ENCODE measurements at places on chromosomes 1 and 21.
A peak's percentile ranks its signal among the peaks of the same experiment; 100 is the strongest.

DNA sequence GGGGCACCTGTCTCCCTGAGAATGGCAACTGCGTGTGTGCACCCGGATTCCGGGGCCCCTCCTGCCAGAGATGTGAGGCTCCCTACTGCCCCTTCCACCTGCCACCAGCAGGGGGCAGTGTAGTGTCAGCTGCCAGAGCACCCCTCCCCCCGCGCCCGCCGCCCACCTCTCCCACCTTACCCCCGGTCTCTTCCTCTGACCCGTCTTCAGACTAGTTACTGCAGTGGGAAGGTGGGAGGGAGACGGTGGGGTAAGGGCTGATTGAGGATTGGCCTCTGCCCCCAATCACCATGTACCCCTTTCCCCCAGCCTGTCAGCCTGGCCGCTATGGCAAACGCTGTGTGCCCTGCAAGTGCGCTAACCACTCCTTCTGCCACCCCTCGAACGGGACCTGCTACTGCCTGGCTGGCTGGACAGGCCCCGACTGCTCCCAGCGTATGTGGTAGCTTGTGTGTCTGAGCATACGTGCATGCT is 10.1 kb upstream of the LRRC71 start:
- peak; percentile 68 for DNase-seq

DNA sequence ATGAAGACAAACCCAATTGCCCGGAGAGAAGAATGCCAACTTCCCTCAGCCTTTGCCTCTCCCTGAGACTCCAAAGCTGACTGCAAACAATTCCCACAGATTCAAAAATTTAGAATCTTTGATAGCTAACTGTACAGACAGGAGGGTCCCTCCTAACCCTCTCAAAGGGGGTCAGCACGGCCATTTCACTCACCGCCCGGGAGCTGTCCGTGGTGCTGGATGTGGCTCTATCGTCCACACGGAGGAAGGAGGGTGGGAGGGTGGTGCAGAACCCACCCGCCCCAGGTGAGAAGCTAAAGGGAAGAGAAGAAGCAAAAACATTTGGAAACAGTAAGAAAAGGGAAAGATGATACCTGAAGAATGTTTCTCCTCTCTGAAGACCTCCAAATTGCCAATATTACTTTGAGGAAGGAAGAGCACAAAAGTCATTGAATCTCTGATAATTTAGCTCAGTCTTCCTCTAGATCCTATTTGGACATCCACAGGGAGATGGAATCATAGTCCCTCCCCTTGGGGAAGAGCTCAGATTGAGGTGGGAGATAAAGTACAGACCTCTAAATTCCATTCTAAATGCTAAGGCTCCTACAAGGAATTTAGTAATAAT is 45.6 kb downstream of the RHBG start:
- peak; percentile 61 for DNase-seq

- no peak for DNase-seq
These were observed 58.9 kb downstream of the MAP3K7CL start for GRCh38 chr21:29189353-29189752.

GRCh38 chr1:90417126-90417525 is 300.0 kb downstream of the BARHL2 start:
- DNase-seq, result no peak

- no peak for DNase-seq
These were observed 94.7 kb upstream of the SLC25A33 start for GRCh38 chr1:9444532-9444931.

- no peak for DNase-seq
These were observed 26.6 kb downstream of the TMEM51 start for GRCh38 chr1:15180189-15180588.

- DNase-seq, result no peak
These were observed 437.6 kb downstream of the PRDM2 start for GRCh38 chr1:14137411-14138134.

DNA sequence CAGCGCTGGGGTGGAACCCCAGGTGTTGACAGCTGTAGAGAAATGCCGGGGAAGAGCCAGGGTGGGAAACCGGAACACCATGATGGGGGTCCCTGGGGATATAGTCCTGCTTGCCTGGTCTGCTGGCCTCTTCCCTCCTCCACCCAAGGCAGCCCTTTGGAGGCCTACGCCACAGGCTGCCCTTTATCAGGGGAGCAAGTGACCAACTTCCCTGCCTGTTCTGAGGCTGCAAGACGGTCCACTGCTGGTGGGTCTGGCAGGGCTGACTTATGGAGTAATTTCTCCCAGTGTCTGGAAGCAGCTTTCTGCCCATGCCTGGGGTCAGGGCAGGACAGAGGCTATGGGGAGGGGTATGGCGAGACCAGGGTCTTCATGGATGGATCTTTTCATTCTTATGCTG is 50.8 kb upstream of the EDN2 start:
- no peak for DNase-seq

Data from hematopoietic multipotent progenitor cell treated with erythropoietin and hydrocortisone succinate and interleukin-3 and kit ligand, for 6 days (in vitro differentiated cells).